CD4-positive, CD25-positive, alpha-beta regulatory T cell (primary cell): ENCODE measurements at places on chromosomes 2 and 18.

DNA sequence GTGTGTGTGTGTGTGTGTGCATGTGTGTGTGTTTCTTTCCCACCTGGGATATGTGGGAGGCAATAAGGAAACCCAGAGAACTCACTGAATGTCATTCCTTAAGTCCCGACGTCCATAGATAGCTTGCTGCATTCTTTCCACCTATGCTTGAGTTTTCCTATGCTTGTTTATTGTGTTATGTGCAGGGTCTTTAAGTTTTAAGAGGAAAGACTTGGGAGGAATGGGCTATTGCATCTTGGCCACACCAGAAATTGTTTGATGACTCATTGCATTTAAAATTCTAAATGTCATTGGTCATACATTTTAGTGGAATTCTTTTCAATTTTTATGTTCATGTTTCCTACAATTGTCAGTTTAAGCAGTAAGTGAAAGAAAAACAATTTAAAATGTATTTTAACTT, 33.7 kb downstream of the STARD6 start:
- no peak for DNase-seq

DNA sequence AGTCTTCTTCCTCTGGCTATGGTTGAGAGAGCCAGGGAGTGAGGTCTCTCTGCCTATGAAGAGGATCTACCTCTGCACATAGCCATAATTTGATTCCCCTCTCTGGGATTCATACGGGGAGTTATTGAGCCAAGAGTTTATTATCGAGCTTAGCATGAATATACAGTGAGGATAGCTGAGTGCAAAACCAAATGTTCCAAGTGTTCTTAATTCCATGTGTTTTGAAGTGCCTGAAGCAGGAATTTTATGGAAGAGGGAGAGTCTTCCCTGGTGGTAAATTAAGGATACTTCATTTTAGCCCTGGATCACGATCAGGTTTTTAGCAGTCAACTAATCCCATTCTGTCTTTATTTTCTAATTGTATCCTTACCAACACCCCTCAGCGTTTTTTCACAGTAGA, 270.6 kb downstream of the C1D start:
- DNase-seq, result no peak

- DNase-seq, result no peak
These were observed 30.3 kb upstream of the GPC1 start for GRCh38 chr2:240405133-240405532.

DNA sequence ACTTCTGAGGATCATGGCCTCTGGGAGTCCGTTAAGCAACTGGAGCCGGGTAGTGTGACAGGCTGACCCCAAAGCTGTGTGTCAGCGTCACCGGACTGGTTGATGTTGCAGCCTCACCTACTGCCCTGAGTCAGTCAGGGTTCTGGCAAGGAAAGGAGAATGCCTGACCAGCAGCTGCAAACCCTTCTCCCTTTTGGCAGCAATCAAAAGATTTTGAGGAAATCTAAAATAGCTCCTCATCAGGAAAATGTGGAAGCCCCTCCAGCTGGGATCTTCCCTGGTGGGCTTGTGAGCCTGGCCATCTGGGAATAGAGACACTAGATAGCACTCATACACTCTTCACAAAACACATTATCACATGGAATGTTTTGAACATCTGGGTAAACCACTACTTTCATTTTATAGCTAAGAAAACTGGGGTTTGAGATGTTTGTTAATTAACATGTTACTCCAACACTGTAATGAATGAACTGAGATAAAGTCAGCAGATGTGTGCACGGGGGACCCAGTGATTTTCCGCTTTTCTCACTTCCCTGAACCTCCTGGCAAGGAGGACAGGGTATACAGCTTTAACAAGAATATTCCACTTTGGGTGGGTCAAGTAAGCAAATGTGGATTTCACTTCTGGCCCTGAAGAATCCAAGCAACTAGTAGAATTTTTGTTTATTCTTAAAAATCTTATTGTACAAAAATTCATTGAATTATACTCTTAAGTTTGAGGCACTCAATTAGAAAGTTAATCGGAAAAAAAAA, 24.7 kb downstream of the CLUL1 start:
- no peak for DNase-seq

DNA sequence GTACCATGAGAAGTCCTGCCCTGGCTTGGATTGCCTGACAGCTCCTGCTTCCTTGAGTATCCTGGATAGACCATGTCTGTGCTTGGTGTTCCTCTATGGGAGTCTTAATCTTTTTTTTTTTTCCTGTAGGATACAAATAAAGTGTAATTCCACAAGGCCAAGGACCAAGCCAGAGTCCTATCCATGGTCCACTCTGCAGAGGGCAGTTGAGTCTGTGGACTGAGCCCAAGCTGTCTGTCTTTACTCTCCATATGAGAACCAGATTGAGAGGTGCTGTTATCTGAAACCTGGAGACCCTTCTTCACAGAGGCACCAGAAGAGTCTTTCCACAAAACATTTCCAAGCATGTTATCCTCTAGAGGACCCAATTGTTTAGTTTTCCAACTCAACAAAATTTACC, 1.4 kb upstream of the KIF3C start:
- DNase-seq, result no peak

DNA sequence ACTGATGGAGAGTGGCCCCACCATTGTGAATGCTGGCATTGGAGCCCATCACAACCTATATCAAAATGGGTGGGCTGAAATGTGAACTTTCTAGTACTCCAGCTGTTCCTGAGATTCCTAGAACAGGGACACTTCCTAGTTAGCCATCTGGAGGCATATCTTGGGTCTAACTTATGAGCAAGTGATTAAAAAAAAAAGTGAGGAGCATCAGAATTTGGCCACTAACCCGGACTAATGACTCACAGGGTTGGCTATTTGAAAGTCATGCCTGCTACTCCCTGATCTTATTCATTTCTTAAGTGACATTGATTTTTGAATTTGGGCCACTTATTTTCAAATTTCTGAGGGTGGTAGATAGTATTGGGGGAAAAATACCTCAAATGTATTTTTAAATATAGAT, 216.6 kb downstream of the HRH4 start:
- DNase-seq, result no peak
